ENCODE measurements at places on chromosomes 4 and X. TPM values are rescaled to one million over a fixed set of nuclear protein-coding genes. Genes with fewer than 3 reads are reported as not detected.

The PHOX2B gene
- not detected for total RNA-seq

The NOX1 gene
- not detected for total RNA-seq

The HGFAC gene
- 0.28 TPM for total RNA-seq

The ZNF630 gene
- total RNA-seq: 2.1 TPM

The ZCCHC18 gene
- 6.8 TPM for total RNA-seq

The SMARCA1 gene
- 123 TPM for total RNA-seq

The TMEM144 gene
- 2.6 TPM for total RNA-seq

The MND1 gene
- 2.2 TPM for total RNA-seq

The SCRG1 gene
- total RNA-seq: 59.0 TPM

The GRIPAP1 gene
- total RNA-seq: 37.5 TPM

The ADAM29 gene
- total RNA-seq: not detected

The CT55 gene
- total RNA-seq: not detected

The PWWP3B gene
- 2.1 TPM for total RNA-seq

The NXF2 gene
- not detected for total RNA-seq

The EDA2R gene
- 4.2 TPM for total RNA-seq

The LRIT3 gene
- total RNA-seq: not detected

The GTPBP6 gene
- total RNA-seq: 37.6 TPM

The ETDA gene
- not detected for total RNA-seq

The CSAG3 gene
- total RNA-seq: not detected

The ART3 gene
- total RNA-seq: not detected

The PCSK1N gene
- 69.2 TPM for total RNA-seq

The STATH gene
- not detected for total RNA-seq

The C4orf51 gene
- total RNA-seq: not detected
